ENCODE measurements at places on chromosomes 2 and 18.

GRCh38 chr2:111946294-111947114 is 48.1 kb downstream of the MERTK start:
- DNase-seq: no peak

GRCh38 chr2:112782234-112782799 is 2.0 kb downstream of the IL1A start:
- DNase-seq: no peak

DNA sequence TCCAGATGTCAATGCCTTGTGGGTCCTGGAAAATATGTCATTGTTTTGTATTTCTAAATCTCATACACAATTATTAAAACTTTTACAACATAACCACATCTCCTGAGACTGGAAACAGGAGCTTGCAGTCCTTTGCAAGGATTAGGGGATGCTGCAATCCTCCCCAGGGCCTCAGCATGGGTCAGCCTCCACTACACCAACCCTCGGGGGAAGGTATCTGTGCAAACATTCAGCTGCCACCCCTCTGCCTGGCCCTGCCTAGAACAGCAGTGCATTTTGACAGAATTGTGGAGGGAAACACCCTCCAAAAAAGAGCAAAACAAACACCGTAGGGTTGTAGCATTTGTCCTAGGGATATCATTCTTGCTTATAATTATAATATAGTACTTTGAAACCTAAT is 4.2 kb upstream of the UPP2 start:
- DNase-seq: no peak

- DNase-seq: no peak
These were observed 107.7 kb downstream of the MDH1 start for GRCh38 chr2:63696496-63696895.

GRCh38 chr2:133167990-133168389 is 400.3 kb downstream of the NCKAP5 start:
- DNase-seq: no peak

DNA sequence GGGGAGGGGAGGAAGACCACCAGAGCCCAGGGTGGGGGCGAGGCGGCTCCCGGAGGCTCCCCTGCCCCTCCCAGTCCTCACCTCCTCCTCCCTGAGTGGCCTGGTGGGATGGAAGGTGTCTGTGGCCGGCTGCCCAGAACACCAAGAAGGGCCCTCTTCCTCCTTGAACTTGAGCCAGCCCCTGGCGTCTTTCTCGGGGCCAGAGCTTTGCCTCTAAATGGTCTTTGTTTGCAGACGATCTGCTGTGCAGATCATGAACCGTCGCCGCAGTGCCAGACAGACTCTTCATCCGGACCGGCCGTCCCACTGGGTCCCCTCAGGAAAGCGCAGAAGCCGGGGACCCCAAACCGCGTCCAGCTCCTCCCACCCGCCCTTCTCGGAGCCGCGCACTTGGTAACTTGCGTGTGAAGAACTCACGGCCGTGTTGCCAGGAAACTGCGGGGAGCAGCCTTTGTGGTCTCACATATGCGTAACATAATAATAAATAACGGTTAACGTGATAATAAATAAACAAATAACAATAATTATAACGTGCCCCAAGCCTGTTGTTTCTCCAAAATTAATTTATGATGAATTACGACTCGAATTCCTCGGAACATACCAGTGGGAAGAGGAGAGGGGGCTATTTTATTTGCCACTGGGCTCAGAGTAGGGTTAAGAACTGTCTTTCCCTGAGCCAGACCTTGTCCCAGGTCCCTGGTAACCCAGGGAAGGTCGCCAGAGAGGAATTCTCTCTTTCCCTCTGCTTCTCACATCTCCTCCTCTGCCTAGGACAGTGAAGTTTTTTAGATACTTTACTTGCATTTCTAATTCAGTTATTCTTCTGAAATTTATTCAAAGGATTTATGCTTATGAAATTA is 41.0 kb downstream of the PTGR3 start:
- no peak for DNase-seq

- no peak for DNase-seq
These were observed 20.9 kb downstream of the SPEG start for GRCh38 chr2:219455581-219455980.

GRCh38 chr2:239763433-239764097 is 261.6 kb downstream of the NDUFA10 start:
- no peak for DNase-seq

- DNase-seq: no peak
These were observed 39.3 kb downstream of the THOC1 start for GRCh38 chr18:228586-228985.

- peak; percentile 28 for DNase-seq
These were observed 784 bp downstream of the WDR33 start for GRCh38 chr2:127810156-127810618.

DNA sequence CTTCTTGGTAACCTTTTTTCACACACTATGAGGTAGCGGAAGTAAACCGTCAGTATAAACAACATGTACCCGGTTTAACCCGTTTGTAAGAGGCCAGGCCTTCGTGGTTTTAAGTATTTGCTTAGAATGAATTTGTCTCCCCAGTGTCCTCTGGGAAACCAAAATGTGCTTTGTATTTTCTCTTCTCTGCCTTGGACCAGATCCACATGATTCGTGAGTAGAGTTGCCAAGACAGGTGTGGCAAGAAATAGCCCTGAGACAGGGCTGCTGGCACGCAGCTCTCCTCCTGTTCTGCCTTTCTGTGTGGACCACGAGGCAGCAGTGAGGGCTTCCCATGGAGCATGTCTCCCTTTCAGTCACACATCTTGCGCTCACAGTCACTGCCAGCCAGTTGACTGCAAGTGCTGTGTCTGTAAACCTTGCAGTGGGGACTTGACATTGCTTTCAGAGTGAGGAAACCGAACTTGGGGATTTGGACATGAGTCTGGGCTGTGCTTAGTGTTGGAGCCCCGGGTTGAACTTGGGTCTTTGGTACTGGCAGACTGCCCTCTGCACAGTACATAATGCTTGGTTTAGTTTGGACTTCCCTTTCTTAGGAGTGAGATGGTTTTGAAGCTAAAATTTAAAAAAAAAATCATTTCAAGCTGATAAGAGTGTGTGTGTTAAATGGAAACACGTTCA is 19.1 kb downstream of the BCL2L11 start:
- DNase-seq: no peak

- DNase-seq: no peak
These were observed 184.2 kb upstream of the ZEB2 start for GRCh38 chr2:144703852-144704708.

DNA sequence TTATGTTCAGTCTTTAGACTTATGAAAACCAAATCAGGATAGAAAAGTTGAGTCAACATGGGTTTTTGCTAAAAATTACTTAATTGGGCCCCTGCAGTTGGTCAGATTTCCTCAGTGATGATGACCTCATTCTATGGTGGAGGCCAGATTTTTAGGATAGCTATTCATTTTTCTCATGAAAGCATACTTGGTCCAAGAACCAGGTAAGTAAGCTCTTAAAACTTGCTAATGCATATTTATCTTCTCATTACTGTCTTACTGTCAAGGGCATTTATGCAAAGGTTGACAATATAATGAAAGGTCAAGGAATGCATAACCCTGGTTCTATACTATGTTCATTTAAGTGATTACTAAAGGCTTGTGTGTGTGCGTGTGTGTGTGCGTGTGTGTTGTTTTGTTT is 650.6 kb downstream of the SATB2 start:
- DNase-seq: no peak

DNA sequence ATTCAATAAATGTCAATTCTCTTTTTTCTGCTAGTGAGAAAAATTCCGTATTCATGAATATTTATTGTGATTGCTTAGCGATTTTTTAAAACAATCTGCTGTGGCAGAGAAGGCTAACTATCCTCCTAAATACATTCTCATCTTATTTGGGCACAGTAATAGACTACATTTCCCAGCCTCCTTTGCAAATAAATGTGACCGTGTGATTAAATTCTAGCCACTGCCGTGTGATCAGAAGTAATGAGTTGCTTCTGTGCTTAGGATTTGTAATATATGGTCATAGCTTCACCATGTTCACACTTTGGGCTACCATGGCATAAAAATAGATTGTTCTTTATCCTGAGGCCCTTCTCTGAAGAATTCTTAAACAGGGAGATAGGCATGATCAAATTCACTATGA is 179.6 kb downstream of the FAM124B start:
- no peak for DNase-seq

- no peak for DNase-seq
These were observed 11.5 kb downstream of the LRRTM1 start for GRCh38 chr2:80293039-80293438.

- no peak for DNase-seq
These were observed 69.7 kb downstream of the EPHA4 start for GRCh38 chr2:221502270-221503010.

- no peak for DNase-seq
These were observed 68.7 kb upstream of the EDAR start for GRCh38 chr2:109057686-109058085.

DNA sequence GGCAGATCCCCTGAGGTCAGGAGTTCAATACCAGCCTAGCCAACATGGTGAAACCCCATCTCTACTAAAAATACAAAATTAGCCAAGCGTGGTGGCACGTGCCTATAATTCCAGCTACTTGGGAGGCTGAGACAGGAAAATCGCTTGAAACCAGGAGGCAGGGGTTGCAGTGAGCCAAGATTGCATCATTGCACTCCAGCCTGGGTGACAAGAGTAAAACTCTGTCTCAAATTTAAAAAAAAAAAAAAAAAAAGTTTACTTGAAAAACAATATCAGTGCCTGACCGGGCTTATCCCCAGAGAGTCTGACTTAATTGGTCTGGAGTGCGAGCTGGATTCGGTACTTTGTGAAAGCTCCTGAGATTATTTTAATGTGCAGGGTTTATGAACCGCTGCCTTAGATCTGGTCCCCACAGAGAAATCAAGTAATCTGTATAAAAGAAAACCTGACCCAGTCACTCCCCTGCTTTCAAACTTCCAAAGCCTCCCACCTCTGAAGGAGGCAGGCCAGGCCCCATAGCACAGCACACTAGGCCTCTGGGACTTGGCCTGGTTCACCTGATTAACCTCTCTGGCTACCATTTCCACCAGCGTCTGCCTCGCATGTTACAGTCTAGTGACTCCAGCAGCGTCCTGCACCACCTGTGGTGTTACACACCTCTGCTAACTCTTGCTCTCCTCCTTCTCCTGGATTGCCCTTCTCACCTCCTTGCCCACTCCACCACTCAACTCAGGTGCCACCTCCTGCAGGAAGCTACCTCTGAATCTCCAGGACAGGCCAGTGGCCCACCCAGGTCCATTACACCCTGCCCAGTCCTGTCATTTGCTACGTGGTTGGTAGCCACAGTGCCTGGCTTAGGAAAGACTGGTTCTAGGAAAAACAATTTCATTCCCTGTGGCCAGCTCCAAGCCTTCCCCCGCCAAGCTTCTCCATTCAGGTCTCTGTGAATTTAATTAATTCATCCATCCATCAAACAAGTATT is 114.3 kb upstream of the PPP1CB start:
- no peak for DNase-seq

- DNase-seq: no peak
These were observed 15.3 kb downstream of the SH3RF3 start for GRCh38 chr2:109144271-109144670.
